ENCODE measurements at places on chromosomes 1 and 21.

DNA sequence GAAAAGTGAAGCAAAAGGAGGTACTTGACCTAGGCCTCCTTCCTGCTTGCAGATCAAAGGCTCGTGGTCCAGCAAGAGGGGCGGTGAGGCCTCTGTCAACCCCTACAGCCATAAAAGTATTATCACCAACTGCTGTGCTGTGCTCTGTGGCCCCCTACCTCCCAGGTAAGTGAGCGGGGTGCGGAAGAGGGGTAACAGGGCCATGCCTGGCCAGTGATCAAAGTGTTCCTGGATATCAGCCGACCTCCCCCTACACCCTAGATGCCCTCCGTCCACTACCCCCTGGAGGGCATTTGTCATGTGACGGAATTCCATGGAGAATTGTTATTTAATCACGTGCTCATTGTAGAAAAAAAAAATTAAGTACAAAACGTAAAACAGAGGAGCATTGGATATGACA, 10.2 kb upstream of the SFN start:
- DNase-seq = no peak

- no peak for DNase-seq
These were observed 366.5 kb downstream of the MATN1 start for GRCh38 chr1:30356839-30357238.

GRCh38 chr1:60461925-60462595, 388.5 kb upstream of the C1orf87 start:
- DNase-seq = no peak

DNA sequence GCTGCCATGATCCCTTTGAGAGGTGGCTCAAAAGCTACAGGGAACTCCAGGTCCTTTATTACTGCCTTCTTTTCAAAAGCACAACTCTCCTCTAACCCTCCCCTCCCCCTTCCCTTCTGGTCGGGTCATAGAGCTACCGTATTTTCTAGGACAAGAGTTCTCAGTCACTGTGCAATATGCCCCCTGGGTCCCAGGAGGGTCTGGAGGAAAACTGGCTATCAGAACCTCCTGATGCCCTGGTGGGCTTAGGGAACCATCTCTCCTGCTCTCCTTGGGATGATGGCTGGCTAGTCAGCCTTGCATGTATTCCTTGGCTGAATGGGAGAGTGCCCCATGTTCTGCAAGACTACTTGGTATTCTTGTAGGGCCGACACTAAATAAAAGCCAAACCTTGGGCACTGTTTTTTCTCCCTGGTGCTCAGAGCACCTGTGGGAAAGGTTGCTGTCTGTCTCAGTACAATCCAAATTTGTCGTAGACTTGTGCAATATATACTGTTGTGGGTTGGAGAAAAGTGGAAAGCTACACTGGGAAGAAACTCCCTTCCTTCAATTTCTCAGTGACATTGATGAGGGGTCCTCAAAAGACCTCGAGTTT, 3.1 kb downstream of the BTG2 start:
- DNase-seq = no peak

- no peak for DNase-seq
These were observed 14.3 kb downstream of the ADAMTSL4 start for GRCh38 chr1:150563340-150564038.

DNA sequence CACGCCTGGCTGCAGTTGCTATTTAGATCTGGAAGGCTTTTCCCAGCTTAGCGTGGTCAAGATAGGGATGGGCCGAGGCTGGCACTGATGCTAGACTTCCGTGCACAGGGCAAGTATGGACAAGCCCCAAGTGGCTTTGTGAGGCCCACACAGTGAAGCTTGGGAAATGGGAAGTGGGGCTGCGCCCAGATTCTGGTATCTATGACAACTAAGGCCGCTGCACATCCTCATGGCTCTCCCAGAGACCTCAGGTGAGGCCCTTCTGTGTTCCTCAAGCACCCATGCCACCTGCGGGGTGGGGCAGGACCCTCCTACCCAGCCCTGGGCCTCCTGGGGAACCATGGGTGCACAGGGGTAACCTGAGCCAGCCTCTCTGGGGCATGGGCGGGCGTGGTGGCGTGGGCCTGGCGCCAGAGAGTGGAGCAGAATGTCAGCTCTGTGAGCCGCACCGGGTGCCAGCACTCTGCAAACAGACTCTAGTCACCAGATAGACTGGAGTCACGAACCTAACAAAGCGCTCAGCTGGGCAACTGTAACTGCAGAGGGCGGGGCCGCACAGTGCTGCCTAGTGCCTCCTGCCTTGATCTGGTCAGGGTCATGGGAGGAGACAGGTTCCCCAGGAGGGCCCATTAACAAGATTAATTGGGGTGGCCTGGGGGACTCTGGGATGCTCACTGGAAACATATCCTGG, 46.4 kb downstream of the ELF3 start:
- DNase-seq = no peak

DNA sequence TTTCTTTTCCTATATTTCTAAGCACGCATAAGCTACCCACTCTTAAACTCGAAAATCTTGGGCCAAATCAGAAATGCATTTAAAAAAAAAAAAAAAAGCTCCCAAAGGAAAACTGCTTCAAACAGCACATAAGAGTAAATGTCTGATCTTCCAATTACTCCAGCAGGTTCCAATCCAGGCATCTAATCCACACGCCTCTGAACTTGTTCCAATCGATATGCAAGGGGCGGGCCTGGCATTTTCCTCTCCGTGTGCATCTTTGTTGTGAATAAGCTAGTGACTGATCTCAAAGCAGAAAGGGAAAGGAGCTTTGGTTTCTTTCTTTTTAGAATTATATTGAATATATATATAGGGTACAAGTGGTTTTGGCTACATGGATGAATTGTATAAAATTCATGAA, 365.5 kb downstream of the PRDM2 start:
- DNase-seq = no peak

DNA sequence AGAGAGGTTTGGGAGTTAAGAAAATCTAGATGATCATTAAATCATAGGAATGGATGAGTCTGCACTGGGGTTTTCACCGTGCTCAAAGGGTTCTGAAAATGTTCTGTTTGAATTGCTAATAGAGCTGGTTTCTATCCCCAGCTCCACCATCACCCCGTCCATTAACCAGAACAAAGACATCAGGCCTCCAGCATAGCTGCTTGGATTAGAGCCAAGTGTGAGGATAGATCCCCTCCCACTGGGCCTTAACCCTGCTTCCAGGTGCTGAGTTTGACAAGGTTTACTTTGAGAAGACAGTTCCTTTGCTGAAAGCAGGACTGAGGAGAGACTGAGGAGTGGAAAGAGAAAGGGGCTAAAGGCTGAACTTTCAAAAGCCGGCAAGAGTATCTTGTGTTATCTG, 48.3 kb downstream of the MPZL1 start:
- DNase-seq = no peak

DNA sequence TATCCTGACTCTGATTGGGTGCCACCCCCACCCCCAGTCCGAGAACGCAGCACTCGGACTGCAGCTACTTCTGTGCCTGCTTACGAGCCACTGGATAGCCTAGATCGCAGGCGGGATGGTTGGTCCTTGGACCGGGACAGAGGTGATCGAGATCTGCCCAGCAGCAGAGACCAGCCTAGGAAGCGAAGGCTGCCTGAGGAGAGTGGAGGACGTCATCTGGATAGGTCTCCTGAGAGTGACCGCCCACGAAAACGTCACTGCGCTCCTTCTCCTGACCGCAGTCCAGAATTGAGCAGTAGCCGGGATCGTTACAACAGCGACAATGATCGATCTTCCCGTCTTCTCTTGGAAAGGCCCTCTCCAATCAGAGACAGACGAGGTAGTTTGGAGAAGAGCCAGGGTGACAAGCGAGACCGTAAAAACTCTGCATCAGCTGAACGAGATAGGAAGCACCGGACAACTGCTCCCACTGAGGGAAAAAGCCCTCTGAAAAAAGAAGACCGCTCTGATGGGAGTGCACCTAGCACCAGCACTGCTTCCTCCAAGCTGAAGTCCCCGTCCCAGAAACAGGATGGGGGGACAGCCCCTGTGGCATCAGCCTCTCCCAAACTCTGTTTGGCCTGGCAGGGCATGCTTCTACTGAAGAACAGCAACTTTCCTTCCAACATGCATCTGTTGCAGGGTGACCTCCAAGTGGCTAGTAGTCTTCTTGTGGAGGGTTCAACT, 2.1 kb downstream of the RBM15 start:
- no peak for DNase-seq

GRCh38 chr21:41102281-41102680, 65.7 kb upstream of the BACE2 start:
- DNase-seq = no peak

DNA sequence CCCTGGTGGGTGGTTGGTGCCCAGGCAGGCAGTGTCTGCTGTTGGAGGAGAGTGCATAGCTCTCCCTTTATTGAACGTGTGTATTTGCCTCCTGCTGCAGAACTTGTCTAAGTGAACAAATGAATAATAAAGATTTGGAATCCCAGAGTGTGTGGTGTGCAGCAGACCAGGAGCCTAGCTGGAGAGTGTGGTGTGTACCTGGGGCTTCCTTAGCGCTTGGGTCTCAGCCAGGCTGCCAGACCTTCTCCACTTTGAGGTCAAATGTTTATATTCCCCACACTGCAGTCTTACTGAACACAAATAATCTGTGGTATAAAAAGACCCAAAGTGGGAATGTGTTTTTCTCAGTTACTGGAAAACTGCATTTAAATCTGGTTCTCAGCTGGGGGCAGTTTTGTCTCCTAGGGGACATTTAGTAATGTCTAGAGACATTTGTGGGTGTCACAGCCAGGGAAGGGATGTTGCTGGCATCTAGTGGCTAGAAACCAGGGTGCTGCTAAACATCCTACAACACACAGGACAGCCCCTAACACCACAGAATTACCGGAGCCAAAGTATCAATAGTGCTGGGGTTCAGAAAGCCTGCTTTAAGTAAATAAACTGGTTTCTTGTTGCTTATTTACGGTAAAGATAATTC, 23.6 kb downstream of the SLC37A1 start:
- no peak for DNase-seq

DNA sequence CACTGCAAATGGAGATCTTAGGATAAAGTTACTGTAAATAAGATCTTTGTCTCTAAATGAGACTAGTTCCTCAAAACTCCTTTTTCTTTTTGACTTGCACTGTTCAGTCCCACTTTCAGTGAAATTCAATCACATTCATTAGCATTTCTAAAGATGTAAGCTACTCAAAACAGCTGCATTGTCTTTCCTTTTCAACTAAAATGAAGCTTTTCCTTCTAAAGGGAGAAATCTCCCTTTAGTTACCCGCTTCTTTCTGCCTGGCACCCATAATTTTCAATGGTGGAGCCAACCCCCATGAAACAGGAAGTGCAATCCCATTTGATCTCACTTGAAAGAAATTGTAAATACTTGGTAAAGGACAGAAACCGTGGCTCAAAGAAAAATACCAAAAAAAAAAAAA, 387.4 kb upstream of the PKN2 start:
- DNase-seq = no peak

GRCh38 chr1:111516005-111516535, 12.6 kb upstream of the ADORA3 start:
- DNase-seq = no peak

DNA sequence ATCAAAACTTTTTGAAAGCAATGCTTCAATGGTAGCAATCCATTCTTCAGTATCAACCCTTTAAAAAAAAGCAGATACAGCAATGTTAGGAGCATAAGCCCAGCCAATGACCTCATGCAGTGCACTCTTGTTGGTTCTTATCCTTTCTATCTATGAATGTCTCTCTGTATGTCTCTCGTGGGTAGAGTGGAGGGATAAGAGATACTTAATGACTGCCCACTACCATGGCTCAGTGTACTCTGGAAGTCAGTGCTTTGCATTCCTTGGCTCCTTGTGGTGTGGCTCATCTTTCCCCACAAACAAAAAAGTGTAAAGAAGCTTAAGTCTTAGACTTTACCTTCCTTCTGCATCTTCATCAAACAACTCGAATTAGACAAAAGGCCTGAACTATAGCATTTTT, 50.3 kb downstream of the PCSK9 start:
- DNase-seq = no peak

DNA sequence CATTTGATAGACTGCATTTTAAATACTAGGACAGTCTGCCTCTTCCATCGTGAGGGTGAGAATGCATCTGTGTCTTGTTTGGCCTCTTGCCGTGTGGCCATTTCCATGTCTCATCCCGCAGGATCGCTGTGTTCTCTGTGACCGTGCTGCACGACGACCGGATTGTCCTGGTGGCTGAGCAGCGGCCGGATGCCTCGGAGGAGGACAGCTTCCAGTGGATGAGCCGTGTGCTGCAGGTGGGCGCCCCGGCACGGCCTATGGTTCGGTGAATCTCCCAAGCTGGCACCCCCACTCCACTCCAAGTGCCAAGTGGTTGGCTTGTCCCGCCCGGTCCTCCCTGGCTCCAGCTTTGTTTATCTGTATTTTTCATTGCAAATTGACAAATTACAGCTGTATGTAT, 55.2 kb downstream of the S100B start:
- DNase-seq = no peak

- no peak for DNase-seq
These were observed 2.6 kb upstream of the DDR2 start for GRCh38 chr1:162629651-162630050.

- no peak for DNase-seq
These were observed 161.6 kb downstream of the GLUL start for GRCh38 chr1:182229921-182230491.

GRCh38 chr1:78081980-78082860, 36.5 kb downstream of the GIPC2 start:
- no peak for DNase-seq
